Stimulated activated effector memory CD8-positive, alpha-beta T cell treated with anti-CD3 and anti-CD28 coated beads, Interleukin-12 subunit alpha, Interleukin-12 subunit beta, amount 100 ng/mL, for 72 hours (primary cell): ENCODE measurements at places on chromosomes 7 and 10.

DNA sequence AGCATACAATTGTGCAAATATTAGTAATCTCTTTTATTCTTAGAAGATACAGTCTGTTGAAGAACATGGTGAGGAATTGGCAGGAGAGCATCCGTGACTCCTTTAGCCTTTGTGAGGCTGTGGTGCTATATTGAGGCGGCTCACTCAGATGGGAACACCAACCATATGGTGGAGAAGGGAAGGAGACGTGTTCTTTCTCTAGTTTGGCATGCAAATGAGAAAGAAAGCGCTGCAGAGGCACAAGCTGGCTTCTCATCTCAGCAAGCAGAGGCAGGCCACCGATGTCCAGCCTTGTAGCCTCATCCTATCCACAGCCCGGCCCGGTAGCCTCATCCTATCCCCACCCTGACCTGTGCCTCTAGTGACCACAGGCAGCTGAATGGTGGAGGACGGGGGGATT is 288.3 kb downstream of the CAMK1D start:
- DNase-seq: no peak

GRCh38 chr7:124032369-124033094 is at the start of gene TMEM229A:
TMEM229A (minus strand) TSS chr7:124033067; CDS start chr7:124033003, 64 bp downstream.
- DNase-seq: no peak

DNA sequence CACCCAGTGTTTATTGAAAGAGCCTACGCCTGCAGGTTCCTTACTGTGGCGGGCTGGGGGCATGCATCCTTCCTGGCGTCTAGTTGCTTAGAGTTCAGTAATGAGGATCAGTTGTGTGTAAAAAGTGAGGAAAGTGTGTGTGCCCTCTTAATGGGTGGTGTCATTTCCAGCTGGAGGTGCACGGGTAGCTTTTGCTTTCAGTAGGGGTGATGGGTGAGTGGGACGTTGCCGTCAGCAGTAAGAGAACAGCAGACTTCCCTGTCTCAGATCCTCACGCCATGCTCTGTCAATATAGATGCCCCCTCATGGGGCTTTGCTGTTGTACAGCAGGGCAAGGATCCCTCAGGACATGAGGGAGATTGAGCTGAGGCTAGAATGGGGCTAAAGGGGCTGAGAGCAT is 352.6 kb upstream of the GALNT17 start:
- DNase-seq: no peak

DNA sequence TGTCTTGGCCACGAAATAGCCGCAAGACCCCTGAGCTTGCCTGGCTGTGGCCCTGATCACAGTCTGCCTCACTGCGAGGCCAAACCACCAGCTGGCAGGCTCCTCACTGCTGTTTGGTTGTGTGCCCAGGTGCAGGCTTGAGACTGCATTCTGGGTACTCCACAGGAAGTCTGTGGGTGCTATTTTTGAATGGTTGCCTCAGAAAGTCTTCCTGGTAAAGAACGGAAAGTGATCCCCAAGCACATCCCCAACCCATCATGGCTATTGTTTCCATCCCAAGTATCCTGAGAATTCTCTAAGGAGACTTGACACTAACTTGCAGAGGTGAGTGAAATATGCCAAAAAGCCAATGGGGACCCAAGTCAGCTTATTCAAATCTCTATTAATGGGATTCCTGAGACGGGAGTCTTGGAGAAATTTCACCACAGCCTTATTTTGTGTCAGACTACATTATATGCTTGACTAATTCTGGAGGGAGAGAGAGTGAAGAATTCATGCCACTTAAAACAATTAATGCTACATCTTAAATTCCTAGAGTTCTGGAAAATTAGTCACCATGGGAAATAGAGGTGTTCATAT is 170.9 kb downstream of the RAMP3 start:
- DNase-seq: no peak

DNA sequence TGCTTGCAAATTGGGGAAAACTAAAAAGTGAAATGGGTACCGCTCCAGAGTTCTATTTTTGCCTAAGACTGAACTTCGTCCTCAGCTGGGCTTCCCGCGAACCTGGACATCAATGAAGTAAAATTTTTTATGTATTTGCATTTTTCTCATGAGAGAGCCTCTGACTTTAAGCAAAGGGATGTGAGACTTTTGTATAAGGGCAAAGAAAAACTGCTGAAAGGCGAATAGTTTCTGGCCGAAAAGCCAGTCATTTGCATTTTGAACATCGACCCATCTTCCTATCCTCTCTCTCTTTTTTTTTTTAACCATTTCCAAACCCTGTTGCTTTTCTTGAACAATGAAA is 573 bp downstream of the PMPCB start:
- DNase-seq: no peak

GRCh38 chr7:156111-157007 is 36.0 kb upstream of the FAM20C start:
- no peak for DNase-seq

GRCh38 chr7:127803626-127804025 is 151.6 kb downstream of the SND1 start:
- DNase-seq: no peak

DNA sequence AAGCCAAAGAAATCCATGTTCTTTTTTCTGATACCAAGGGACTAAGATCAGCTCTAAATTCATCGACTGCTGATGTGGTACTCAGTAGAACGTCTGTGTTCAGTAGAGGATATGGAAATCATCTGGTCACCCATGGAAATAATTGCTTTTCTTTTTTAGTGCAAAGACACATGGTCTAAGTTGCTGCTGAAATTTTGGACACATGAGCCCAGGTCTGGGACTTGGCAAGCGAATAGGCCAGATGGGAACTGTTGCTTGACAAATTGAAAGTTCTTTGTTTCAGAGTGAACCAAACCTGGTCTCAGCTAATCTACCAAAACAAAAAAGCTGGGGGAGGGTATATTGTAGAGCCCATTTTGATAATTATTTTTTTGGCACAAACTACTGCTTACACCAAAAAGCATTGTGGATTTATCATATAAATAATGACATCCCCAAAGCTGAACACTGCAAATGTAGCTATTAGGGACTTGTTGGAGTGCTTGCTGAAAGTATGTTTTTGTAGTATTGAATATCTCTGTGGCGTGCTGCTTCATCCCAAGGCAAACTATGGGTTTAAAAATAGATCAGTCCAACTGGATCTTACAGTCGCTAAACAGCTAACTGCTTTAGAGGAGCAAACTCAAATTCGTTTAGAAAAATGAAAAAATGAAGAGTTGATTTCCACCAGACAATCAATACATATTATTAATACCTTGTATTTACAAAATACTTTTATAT is 144.7 kb downstream of the TRIL start:
- DNase-seq: no peak

DNA sequence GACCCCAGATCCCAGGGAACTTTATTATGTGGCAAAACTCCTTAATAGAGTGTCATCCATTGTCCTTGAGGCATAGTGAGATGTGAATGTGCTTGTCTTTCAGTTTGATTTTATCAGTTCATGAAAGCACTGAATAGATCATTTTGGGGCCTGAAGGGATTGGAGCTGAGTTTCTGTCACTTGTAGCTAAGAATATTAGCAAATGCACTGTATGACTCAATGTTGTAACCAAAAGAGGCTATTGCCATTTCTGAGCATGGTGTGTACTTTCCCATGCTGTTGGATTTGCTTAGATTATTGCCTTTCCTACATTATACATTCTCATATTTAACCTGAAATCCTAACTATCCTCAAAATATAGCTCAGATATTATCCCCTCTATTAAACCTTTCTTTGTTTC is 130.4 kb downstream of the PRKG1 start:
- no peak for DNase-seq

- no peak for DNase-seq
Observed at GRCh38 chr10:101818872-101819633, 809 bp upstream of the OGA start.

DNA sequence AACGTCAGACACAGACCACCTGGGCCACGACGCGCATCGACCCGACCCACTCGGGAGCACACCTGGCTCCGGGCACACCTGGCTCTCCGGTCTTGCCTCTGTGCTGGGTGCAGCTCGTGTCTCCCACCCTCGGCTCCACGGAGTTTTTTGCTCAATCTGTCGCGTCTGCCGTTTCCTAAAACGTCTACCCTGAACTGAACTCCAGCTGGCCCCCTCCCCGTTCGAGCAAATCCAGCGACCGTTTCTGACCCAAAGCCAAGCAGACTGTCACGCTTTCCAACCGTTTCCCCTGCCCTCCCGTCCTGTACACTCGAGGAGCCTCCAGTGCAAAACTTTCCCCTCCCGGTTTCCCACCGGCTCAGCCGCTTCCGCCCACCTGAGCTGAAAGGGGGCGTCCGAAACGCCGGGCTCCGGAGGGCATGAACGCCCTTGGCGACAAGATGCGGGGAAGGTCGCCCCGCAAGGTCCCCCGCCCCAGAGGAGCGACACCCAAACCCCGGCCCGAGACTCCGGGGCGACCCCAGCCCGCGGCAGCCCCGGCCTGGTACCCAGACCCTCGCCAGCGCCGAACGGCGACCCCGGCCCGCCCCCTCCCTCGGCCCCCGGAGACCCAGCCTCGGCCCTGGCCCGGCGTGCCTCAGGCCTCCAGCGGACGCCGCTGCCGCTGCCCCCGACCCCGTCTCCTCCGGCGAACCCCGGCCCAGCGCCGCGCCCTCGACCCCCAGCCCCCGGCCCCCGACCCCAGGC is 557 bp downstream of the CYTH3 start:
- no peak for DNase-seq

DNA sequence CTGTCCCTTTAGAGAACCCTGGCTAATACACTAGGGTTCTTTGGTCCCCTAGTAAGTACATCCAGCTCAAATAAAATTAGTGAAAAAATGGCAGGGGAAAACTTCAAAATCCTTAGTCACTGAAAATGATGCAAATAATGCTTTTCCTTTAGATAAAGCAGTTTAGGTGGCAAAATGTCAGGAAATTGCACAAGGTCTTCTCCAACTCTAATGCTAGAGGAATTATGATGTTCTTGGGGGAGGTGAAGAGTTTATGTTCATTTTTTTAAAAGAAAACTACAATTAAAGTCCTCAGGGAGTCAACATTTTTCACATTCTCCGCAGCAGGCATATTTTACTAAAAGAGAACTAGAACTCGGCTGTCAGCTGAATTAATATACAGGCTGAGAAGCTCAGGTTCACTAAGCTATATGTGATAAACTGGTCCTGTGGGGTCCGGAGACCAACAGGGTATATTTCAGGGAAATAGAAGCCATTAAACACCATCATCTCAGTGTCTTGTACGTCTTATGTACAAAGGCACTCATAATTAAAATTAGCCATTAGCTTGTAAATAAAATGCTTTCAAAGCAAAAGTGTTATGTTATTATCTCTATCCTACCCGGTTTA is 1164.7 kb upstream of the AUTS2 start:
- DNase-seq: no peak

DNA sequence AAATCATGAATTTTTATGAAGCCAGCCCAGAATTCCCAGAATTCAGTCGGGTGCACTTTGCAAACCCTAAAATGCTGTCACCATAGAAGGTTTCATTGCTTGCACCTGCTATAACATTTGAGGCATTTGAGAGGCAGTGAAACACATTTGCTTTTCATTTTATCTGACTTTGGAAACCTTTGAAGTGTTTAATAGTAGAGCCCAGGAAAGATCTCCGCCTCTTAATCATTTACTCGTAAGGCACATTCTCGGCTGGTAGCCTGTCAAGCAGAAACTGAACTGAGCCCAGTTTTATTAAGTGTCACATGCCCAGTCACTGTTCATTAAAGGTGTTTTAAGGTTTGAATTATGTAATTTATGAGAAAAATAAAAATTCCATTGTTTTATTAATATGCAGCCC is 247.6 kb downstream of the EMX2 start:
- DNase-seq: no peak

GRCh38 chr7:43891069-43891955 is 15.1 kb downstream of the URGCP start:
- no peak for DNase-seq

DNA sequence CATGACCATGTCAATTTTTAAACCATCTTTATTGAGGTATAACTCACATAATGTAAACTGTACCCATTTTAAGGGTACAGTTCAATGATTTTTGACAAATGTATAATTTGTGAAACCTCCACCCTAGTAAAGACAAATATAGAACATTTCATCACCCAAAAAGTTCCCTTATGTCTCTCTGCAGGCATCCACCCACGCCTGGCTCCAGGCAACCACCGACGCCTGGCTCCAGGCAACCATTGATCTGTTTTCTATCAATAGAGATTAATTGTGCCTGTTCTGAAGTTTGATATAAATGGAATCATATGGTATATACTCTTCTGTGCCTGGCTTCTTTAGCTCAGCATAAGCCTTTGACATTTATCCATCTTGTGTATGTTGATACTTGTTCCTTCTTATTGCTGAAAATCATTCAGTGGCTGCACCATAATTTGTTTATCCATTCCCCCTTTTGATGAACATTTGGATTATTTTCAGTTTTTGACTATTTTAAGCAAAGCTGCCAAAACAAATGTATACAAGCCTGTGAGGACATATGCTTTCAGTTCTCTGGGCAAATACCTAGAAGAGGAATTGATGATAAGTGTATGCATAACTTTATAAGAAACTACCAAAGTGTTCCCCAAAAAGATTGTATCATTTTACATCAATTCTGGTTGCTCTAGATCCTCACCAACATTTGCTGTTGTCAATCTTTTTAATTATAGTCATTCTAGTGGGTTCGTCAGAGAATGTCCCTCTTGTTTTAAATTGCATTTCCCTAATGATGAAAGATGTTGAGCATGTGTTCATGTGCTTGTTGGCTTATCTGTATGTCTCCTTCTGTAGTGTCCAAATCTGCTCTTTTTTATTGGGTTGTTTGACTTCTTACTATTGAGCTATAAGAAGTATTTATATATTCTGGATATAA is 55.7 kb upstream of the HECTD2 start:
- DNase-seq: no peak

DNA sequence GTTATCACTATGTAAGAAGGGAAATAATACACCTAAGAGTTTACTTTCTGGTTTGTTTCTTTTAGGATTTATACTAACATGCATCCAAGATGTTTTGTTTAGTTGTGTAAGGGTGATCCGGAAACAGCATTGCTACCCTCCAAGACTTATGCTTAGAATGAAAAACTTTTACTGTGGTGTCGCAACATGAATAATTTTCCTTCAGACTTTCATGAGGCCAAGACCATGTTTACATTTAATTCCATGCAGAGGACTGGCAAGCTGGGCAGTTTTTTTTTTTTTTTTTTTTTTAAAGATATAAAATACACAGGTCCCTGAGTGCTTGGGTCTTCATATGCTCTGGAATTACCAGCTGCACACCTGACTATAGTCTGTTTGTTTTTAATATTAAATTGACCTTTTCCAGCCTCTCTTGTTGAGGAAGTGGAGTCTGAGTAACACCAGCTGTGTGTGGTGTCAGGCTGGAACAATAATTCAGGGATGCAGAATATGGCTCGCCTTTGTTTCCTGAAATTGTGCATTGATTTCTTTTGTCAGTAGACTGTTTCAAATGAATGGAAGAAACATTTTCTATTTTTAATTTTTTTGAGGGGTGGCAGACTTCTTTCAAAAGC is 81.7 kb downstream of the ST7 start:
- DNase-seq: no peak

DNA sequence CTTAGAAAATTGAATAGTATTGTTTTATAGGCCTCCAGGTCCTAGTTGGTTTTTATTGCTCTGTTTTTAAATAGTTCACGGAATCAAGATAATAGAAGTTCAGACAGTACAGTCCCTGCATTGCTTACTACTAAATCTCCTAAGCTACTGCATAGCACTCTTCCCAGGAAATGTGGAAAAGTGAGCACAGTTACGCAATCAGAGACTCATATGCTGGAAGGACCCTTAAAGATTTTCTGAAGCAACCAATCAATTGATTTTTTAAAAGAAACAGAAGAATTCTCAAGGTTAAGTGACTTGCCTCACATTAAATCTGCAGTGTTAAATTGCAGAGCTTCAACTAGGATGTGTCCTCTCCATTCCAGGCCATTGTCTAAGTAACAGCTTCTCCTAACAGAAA is 23.1 kb upstream of the DIP2C start:
- no peak for DNase-seq
